Choroid plexus epithelial cell (primary cell): ENCODE measurements at places on chromosomes 12 and 14.

DNA sequence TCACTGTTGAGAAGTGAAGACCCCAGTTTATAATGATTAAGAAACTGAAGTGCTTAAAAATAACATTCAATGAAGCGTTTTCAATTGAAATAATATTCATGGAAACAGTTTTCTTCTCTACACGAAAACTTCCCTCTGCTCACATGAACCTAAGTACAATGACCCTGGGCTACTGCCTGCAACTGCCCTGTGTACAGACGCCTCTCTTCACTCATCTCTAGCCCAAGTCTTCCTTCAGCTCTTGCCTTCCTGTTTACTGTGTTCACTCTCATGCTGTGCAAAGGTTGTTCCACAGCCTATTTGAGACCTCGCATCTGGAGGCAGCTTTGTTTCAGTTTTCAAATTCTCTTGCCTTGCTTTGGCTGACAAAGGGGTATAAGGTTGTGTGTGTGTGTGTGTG lies 100.8 kb downstream of the GRIN2B start:
- no peak for DNase-seq

DNA sequence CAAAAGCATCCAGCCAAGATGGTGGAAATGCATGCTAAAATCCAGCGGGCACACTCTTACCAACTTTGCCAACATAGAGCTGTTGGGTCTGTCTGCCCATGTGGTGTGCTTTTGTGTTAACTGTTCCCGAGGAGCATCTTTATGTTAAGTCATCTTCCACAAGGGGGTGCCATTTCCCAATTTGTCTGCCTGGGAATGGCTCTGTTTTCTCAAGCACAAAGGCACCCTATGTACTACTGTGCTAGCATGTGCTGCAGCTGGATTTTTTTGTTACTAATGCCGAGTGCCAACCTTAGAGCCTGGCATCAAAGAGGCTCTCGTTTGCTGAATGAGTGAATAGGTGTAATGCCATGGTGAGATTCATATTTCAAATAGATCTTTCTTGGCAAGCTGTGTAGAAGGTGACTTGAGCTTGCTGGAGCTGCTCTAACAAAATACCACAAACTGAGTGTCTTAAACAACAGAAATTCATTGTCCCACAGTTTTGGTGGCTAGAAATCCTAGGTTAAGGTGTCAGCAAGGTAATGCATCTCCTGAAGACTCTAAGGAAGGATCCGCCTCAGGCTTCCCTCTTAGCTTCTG lies 74.3 kb downstream of the TRHDE start:
- peak; percentile 91 for DNase-seq

DNA sequence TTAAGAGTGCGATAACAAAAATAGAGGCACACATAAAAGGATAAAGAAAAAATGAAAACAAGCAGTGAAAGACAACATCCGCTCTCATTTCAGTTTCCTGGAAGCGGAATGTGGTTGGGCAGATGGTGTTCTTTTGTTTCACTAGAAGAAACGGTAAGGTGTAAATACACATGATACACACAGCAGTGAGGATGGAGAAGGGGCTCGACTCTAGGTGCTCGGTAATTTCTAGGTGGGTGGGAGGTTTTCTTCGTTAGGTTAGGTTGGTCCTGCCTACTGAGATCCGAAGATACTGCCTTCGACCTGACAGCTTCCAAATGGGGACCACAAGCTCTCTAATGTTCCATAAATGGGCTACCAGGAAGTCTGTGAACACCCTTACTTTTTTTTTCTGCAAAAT lies 1082.5 kb downstream of the BCL11B start:
- no peak for DNase-seq

DNA sequence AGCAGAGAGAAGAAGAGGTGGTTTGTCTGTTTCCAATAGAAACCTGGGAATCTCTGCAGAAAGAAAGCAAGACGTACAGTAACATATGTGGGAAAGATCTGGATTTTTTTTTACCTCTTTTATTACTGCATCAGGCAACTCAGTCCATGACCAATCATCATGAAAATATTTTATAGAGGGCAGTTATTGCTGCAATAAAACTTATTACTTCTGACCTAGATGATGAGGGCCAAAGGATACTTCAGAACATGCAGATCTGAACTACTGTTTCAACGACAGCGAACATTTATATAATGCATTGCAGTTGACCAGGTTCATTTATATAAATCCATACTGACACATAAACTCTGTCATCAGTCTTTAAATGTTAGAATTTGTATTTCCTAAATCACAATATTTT lies 67.7 kb downstream of the STAB2 start:
- no peak for DNase-seq

- DNase-seq: peak; percentile 67
Observed at GRCh38 chr14:23562822-23563472, 4.6 kb downstream of the AP1G2 start.

DNA sequence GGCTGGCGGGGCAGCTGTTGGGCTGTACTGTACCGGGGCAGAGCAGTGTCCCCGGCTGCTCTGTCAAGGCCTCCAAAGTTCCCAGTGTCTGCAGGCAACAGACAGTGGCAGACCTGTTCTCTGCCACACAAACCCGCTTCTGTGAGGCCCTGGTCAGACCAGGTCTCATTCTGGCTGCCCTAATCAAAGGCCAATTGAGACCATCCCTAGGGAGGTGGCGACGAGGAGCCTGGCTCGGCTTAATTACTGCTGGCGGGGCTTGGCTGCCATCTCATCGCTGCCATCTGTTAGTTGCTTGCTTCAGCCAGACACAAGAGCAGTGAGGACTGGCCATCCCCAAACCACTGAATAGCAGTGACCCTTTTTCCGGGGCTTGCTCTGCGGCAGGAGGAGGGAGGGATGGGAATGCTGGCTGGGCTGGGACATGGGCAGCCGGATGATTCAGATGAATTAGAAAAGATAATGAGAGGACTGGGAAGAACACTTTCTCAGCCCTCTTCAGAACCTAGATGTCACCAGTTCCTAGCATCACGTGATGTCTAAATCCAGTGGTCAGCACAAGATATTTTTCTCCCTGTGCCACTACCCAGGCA lies 24.5 kb downstream of the ERG28 start:
- peak; percentile 60 for DNase-seq

- no peak for DNase-seq
Observed at GRCh38 chr12:80710727-80711449, 3.5 kb downstream of the MYF6 start.

DNA sequence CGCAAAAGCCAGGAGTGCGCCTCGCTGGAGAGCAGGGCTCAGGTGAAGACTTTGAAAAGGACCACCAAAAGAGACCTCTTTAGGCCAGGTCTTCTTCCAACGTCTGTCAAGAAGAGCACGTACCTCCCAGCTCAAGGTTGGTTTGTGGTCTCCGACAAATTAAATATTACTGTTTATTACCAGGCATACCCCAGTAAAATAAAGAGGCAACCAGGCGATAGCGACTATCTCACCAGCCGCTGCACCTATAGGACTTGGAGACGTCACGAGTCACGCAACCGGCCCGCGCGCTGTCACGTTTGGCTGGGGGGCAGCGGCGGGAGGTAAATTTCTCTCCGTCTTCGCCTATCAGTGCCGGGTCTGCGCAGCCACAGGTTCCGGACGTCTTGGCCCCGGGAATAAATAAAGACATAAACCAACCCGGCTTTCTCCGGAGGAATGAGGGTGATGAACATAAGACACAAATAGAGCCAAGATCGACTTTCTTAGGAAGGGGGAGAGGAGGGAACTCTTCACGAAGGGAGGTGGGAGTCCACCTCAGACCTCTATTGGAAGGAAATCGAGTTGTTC lies 2.0 kb upstream of the TBX5 start:
- DNase-seq: no peak

DNA sequence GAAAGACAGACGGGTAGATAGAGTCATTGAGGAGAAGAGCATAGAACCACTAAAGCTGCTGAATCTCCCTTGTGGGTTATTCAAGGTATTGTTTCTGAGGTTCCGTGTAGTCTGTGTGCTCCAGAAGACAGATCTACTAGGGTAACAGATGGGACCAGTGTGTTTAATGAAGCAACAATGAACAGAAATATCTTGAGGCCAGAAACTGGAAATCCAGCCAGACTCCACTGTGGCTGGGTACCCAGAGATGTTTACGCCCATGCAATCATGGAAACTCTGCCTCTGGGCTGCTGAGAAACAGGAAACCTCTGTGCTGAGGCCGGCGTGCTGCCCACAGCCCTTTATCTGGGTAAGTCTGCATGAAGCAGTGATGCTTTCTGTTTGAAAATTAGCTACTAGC lies 8.3 kb downstream of the PROX2 start:
- peak; percentile 43 for DNase-seq

GRCh38 chr12:13562915-13563742 lies 366.6 kb downstream of the EMP1 start:
- no peak for DNase-seq

DNA sequence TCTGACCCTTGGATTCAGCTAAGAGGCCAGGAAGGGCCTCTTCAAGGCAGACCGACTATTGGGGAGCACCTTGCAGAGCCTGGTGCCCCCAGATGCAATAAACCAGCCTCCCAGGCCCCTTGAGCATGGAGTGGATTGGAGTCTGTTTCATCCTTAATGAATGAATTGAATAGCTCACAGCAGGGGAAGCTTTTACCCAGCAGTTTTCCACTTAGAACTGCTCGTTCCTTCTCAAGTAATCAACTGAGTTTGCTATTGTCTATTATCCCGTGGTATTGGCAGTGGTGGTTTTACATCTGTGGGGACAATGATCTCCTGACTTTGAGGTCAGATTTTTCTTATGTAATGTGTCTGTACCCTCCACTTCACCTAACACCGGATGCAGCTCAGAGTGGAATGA lies 197.6 kb downstream of the AACS start:
- DNase-seq: no peak
